ENCODE measurements at places on chromosomes 1 and 21.

- no peak for DNase-seq
Observed at GRCh38 chr21:33898586-33898985, 17.0 kb downstream of the ATP5PO start.

- peak; percentile 47 for DNase-seq
Observed at GRCh38 chr1:76759950-76760349, 107.3 kb upstream of the ST6GALNAC5 start.

GRCh38 chr1:202938287-202938925, 11.4 kb upstream of the KLHL12 start:
- no peak for DNase-seq

DNA sequence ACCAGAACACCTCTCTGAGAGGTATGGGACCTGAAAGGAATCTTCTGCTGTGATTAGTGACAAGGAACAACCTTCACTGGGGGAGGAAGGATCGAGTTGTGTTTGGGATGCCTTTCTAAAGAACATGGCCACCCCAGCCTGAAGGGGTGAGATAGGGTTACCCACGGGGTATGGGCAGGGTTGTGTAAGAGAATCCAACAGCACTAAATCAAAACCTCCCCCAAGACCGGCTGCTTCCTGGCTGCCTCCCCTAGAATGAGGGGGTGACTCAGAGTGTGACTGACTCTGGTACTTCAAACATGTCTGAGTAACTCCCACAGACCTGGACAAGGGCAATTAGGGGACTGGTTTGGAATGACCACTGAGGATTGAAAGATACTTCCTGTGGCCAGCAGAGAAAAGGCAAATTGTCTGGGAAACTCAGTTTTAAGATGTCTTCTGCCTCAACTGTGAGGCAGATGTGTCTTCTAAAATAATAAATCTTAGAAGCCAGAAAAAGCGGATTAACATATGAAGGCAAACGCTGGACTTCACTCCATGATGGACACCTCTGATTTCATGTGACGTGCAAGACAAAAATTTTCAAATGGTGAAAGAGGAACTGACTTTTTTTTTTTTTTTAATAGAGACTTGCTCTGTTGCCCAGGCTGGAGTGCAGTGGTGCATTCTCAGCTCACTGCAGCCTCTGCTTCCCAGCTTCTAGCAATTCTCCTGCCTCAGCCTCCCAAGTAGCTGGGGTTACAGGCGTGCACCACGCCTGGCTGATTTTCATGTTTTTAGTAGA, 6.7 kb upstream of the PTPN14 start:
- peak; percentile 73 for DNase-seq

DNA sequence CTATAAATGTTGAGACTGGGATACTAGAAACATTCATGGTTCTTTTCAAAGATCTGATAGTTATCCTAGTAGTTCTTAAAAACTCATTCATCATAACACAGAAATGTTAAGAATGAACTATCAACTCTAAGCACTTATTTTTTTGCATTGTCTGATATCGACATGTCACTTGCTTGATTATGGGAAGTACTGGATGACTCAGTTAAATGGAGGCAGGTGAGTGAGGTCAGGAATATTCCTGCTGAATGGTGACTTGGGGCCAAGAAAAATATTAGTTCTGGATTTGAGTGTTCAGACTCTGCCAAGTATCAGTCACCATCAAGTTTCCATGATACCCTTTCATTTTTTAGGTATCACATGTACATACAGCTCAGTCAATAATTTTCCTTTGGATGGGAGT, 63.6 kb downstream of the NEK7 start:
- peak; percentile 78 for DNase-seq

- no peak for DNase-seq
Observed at GRCh38 chr1:35577071-35577998, 4.2 kb downstream of the TFAP2E start.

DNA sequence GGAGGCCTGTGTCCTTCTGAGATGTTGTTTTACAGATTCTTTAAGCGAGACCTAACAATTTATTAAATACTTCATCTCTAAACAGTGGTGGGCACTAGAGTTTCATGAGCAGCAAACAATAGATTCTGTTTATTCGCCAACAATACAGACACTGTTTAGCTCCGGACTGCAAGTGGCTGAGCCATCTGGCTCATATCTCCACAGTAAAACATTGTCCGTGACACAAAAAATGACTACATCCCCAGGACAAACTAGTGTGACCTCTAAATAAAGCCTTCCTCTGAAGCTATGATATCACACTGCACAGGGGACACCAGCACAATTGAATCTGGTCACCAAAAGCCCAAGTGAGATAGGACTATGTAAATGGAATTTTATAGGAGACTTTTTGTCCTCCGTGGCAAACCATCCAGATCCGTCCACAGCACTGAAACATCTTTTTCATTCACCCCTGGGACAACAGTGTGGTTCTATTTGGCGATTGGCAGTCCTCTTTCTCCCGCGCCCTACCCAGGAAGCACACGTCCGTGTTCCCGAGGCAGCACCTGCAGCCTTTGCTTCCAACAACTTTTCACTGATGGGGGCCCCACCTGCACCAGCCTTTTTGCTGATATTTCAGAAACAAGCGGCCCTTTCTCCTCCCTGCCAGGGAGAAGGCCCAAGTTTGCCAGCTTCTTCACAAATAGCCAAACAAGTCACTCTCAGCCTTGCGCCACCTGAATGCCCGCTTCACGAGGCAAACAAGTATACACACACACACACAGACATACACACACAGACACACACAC, 47.4 kb downstream of the OLIG1 start:
- DNase-seq: no peak

- DNase-seq: no peak
Observed at GRCh38 chr1:246815693-246816270, 91.6 kb downstream of the SCCPDH start.

DNA sequence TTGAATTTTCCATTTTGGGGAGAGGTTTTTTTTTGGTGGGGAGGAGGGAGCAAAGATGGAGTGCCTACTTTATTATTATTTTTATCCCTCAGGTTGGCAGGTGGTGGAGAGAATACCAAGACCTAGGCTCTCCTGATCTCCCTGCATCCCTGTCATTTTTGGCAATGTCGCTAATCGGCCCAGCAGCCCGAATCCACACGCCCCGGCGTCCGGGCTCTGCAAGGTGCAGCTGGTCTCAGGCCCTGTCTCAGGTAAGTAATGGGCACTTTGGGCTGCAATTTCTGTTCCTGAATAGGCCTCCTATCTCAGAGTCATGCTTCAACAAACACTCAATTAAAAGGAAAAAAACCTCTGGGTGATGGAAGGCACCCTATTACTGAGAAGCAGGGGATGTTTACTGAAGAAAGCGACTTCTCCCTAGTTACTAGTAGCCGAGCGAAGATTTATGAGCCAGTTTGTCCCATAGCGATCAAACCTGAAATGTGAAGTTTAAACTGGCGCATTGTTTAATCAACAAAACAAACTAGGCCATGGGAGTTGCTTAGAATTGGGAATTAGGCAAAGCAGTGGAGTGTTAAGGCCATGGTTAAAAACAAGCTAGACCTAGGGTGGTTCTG, 137.8 kb downstream of the RWDD3 start:
- no peak for DNase-seq

Measured in fibroblast of pulmonary artery (primary cell).